ENCODE measurements at places on chromosomes 2 and 18. TPM values are rescaled to one million over a fixed set of nuclear protein-coding genes. Genes with fewer than 3 reads are reported as not detected.

The ATP8B1 gene
- 21.6 TPM for polyA plus RNA-seq

The PMAIP1 gene
- 5.0 TPM for polyA plus RNA-seq

The ANKRD29 gene
- 1.3 TPM for polyA plus RNA-seq

The CXCR1 gene
- polyA plus RNA-seq, result 0.06 TPM

The PDE1A gene
- 18.5 TPM for polyA plus RNA-seq

The PARD6G gene
- polyA plus RNA-seq, result 33.8 TPM

The C2orf72 gene
- 2.7 TPM for polyA plus RNA-seq

DNA sequence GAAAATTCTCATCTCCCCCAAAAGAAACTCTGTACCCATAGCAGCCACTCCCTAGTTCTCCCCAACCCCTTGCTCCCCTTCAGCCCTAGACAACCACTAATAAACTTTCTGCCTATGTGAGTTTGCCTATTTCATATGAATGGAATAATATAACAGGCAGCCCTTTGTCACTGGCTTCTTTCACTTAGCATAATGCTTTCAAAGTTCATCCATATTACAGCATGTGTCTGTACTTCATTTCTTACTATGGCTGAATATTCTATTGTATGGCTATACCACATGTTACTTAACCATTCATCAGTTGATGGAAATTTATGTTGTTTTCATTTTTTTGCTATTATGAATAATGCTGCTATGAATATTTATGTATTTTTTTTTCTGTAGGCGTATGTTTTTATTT, 442.9 kb downstream of the SLC4A3 start:
- no peak for DNase-seq

DNA sequence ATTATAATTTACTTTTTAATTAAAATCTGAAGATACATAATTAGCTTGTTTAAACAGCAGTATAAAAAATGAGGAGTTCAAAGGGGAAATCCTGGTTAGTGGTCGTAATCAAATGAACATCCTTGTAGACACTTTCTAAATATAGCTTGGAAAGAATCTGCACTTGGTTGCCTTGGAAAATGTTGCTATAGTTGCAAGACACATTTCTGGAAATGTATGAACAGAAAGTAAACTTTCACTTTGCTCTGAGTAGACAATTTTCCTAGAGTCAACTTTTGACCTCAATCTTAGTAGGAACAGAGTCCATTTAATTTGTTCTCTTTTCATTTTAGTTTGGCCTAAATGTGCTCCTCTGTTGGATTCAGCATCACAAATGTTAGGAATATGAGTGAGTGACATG, 38.3 kb downstream of the GCA start:
- peak; percentile 4 for DNase-seq

- DNase-seq, result no peak
Measured at GRCh38 chr2:184685999-184686841, 87.9 kb downstream of the ZNF804A start.

GRCh38 chr18:69469444-69469919, 68.8 kb downstream of the DOK6 start:
- DNase-seq, result no peak

GRCh38 chr2:105574796-105575344, 169.8 kb upstream of the NCK2 start:
- no peak for DNase-seq

GRCh38 chr18:37547196-37547827, 18.3 kb downstream of the CELF4 start:
- no peak for DNase-seq

DNA sequence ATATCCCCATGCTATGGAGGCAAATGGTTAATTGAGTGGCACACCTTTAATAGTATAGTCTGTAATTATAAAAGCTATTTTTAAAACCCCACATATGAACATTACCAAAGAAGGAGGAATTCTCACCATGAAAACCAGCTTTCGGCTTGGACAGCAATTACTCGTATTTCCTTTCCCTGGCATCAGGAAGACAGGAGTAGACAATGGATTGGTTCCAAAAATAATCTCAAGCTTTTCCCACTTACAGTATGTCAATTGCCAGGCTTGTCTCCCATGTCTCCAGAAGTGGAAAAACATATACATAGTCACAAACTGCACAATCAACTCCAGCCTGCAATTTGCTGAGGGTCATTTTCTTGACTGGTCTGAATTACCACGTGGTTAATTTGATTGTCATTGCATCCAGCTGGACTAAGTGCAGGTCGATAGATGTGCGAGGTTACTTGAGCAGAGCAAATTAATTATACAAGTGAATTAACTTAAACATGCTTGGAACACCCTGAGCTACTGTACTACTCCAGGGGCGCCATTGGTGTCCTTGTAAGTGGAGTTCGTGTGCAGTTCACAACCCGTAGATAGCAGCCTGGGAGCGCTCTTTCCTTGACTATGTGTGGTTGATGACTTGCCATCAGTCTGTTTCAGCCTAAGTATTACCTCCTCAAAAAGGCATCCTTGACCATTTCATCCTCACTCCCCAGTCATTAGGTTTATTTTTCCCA, 124.3 kb upstream of the PELI1 start:
- no peak for DNase-seq

- no peak for DNase-seq
Measured at GRCh38 chr18:45370255-45371010, 244.8 kb upstream of the SLC14A2 start.

Measured in renal cortex interstitium (tissue), 15 donors.